HepG2 (cell line): ENCODE measurements at places on chromosomes 3 and 15. TPM values are rescaled to one million over a fixed set of nuclear protein-coding genes. Genes with fewer than 3 reads are reported as not detected.

CCDC54 gene
- total RNA-seq = not detected in 2 replicates

CDC25A gene
- 45.4 and 54.7 TPM in 2 replicates for total RNA-seq

GRCh38 chr3:162641907-162642306 lies 1145.3 kb downstream of the OTOL1 start:
- H3K36me3 ChIP-seq = no peaks in the 10 kb centered on the region
- no peak overlapping the region for H3K4me3 ChIP-seq
- H3K27ac ChIP-seq = no peak overlapping the region
- no peak for DNase-seq
- H3K4me1 ChIP-seq = no peaks in the 10 kb centered on the region

MINAR1 gene
- total RNA-seq = 0.13 and 0.15 TPM in 2 replicates

GRCh38 chr3:114518206-114518808 lies 224.5 kb downstream of the TIGIT start:
- no peaks in the 10 kb centered on the region for H3K27me3 ChIP-seq
- no peak for DNase-seq
- peaks cover 6% of the 10 kb centered on the region; the same call in 1 of the 2 replicates for H3K4me1 ChIP-seq
- no peaks in the 10 kb centered on the region for H3K36me3 ChIP-seq
